ENCODE measurements at places on chromosomes 6 and 20. TPM values are rescaled to one million over a fixed set of nuclear protein-coding genes. Genes with fewer than 3 reads are reported as not detected.

The MYL9 gene
- total RNA-seq, result 7.0 TPM

The GHRH gene
- not detected for total RNA-seq

The REM1 gene
- not detected for total RNA-seq

The EIF6 gene
- total RNA-seq, result 121 TPM

The KIF3B gene
- 28.2 TPM for total RNA-seq

The NFATC2 gene
- 0.09 TPM for total RNA-seq

The COL11A2 gene
- total RNA-seq, result 0.16 TPM

The MUC22 gene
- not detected for total RNA-seq

The SLC13A3 gene
- 2.2 TPM for total RNA-seq

The TRIM31 gene
- not detected for total RNA-seq

The AURKA gene
- total RNA-seq, result 8.2 TPM

The LST1 gene
- total RNA-seq, result 0.09 TPM

The MCM8 gene
- 2.1 TPM for total RNA-seq
